ENCODE measurements at places on chromosomes 1 and 21.

- no peak for DNase-seq
Observed at GRCh38 chr1:44523593-44524591, 118.8 kb downstream of the RNF220 start.

GRCh38 chr21:25934130-25934529, 199.4 kb downstream of the GABPA start:
- no peak for DNase-seq

- no peak for DNase-seq
Observed at GRCh38 chr21:27586986-27587385, 620.1 kb upstream of the ADAMTS5 start.

GRCh38 chr1:246281639-246282038, 225.4 kb downstream of the SMYD3 start:
- no peak for DNase-seq

GRCh38 chr21:44444286-44444931, 10.9 kb upstream of the LRRC3 start:
- no peak for DNase-seq

DNA sequence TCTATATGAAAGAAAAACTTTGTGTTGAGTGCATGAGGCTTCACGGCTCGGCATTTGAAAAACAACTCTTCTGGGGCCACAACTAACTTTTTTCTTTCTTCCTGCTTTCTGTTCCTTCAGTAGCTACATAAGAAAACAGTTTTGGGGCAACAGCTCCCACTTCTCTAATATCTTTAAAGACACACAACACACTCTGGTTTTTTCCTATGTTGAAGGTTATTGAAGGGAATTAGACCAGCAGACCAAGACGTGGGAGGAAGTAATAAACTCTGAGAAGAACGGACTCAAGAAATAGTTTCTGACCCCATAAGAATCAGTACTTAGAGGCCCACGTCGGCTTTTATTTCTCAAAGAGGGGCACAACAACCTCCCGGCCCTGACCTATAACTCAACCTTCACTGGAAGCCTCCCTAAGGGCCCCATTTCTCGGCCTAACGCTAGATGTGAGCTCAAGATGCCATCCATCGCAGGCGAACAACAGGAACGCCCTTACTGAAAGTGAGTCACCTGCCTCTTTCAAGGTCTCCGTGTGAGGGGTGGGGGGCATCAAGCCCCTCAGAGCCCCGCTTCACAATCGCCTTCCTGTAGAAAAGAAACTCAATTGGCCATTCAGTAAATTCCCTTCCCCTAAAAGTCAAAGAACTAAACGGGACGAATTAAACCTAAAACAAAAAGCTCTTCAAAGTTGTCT, 844 bp downstream of the ZMYM6 start:
- DNase-seq: peak; percentile 50

- no peak for DNase-seq
Observed at GRCh38 chr1:186079084-186079684, 295.9 kb downstream of the TPR start.

DNA sequence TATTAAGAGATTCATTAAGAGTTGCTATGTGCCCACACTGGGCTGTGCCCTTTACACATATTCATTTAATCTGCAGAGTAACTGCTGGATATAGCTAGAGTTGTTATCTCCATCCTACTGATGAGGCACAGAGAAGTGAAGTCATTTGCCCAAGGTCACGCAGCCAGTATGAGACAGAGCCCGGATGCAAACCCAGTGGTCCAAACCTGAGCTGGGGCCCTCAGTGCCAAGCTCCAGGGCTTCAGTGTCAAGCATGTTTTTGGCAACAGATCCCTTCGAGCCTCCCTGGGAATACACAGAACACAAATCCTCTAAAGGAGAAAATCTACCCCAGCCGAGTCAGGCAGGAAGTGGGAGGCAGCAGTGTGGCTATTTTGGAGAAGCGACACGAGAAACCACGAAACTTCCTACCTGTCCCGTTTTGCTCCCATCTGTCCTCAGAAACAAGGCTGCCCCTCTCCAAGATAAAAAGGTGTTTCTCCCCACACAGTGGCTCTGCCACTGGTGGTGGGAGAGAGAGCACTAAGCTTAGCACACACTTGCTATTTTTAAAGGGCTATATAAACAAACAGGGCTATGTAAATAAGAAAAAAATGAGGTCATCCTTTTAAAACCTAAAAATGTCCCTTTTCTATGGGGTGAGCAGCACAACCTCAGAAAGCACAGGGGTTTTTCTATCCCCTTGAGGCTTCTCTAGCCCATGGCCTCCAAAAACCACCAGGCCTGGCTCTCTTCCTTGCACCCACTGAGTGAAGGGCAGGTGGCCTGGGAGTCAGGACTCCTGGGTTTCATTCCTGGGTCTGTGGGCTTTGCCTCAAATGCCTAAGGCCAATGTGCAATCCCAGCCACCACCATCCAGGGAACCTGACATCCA, 138.6 kb upstream of the EDN2 start:
- no peak for DNase-seq

- no peak for DNase-seq
Observed at GRCh38 chr1:54070171-54070837, 16.9 kb downstream of the TCEANC2 start.

DNA sequence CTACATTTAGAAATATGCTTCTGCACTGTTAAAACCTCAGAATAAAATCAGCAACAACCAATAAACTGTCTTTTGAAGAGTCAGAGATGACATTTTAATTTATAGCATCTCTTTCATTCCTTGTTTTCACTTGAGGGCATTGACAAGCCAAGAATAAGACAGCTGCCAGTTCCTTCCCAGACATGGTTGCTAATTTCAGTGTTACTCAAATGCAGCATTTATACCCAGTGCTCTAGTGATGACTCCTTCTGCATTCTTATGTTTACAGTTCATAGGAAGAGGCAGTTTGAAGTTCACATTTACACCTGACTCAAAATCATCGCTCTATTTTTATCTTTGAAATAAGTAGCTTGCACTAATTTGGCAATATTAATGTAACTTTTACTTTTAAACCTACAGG, 44.9 kb downstream of the PLA2G4A start:
- DNase-seq: no peak

DNA sequence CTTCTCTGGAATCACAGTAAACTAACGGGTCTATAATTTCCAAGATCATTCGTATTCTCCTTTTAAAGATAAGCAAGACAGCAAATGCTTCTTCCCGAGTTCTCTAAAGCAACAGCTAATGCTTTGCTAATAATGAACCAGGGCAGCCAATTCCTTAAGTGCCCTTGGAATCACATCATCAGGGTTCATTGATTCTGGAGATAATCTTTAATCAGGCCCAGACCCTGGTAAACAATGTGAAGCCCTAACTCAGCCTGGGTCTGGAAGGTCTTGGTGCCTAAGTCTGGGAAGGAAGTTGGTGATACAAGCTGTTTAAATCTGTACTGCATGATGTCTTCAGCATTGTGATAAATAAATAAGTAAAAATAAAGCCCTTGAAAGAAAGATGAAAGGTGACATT, 18.4 kb downstream of the ERI3 start:
- DNase-seq: no peak

GRCh38 chr1:91736715-91737615, 149.0 kb downstream of the TGFBR3 start:
- DNase-seq: no peak

DNA sequence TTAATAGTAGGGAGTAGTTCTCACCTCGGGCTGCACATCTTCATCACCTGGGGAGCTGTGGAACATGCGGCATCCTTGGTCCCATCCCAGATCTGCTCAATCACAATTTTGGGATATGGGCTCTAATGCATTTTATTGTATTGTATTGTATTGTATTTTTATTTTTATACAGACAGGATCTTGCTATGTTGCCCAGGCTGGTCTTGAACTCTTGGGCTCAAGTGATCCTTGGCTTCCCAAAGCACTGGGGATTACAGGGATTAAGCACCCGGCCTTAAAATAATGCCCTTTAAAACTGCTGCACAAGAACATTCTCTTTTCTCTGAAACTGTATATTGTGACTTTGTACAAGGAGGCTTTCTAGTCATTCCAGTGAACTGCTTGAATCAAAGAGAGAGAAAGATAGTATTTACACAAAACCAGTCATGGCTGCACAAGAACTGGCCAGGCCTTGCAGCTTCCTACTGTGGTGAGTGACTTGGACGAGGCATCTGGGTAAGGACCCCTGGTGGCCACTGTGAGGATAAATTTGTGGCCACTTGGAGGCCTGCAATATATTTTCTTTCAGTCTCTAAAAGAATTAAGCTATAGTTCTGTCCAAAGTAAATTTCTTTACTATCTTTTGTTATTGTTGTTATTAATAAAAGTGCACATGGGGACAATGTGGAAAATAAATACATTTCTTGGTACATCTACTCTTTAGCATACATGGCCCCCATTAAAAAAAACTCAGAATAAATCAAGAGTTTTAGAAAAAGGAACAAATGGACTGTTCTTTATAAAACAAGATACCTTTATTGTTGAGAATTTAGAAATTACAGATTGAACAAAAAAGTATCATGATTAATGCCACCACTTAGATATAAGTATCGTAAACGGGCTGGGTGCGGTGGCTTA, 48.0 kb downstream of the TBCE start:
- DNase-seq: peak; percentile 70

- no peak for DNase-seq
Observed at GRCh38 chr1:58325866-58326265, 220.7 kb downstream of the OMA1 start.

- DNase-seq: no peak
Observed at GRCh38 chr1:41629141-41629540, 144.7 kb upstream of the EDN2 start.

DNA sequence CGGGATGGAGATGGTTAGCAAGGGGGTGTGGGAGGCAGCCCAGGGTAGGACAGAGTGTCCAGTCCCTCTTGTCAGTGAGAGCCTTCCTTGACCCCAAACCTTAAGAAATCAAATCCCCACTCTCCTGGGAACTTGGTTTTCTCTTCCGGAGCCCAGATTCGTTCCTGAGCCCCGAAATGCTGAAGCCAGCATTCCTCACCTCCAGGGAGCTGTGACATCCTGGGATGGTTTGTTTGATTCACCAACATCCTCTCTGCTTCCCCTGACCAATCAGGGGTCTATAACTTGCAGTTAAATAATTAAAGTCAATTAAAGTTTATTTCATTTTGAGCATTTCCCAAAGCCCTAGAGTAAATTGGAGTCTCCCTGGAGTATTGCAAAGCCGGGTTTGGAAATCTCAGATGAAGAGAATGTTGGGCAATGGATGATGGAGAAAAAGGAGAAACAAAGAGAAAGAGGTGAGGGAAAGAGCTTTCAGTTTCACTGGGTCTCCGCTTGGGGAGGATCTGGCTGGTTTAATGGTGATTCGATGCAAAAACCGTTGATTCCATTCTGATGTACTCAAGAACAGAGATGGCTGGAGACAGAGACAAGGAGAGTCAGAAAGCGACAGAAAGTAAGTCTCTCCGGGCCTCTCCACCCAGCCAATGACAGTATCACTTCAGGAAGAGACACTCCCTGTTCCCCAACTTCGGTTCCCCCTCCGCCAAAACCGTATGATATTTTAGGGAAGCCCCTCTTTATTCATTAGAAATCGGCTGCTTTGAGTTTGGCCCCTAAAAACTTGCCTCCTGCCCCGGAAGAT, 12.8 kb upstream of the ALX3 start:
- DNase-seq: no peak

- DNase-seq: no peak
Observed at GRCh38 chr1:43560286-43560685, 29.6 kb downstream of the PTPRF start.

- no peak for DNase-seq
Observed at GRCh38 chr1:91833946-91834345, 52.0 kb downstream of the TGFBR3 start.

- no peak for DNase-seq
Observed at GRCh38 chr1:243432136-243432535, 176.3 kb downstream of the SDCCAG8 start.

- no peak for DNase-seq
Observed at GRCh38 chr21:34004974-34005373, 68.4 kb upstream of the MRPS6 start.

- peak; percentile 92 for DNase-seq
Observed at GRCh38 chr1:21294266-21294989, 4.2 kb upstream of the ECE1 start.

- no peak for DNase-seq
Observed at GRCh38 chr1:156136970-156137483, 16.4 kb upstream of the SEMA4A start.

GRCh38 chr1:200905411-200906052, 10.8 kb downstream of the INAVA start:
- DNase-seq: peak; percentile 57

- no peak for DNase-seq
Observed at GRCh38 chr1:52356818-52357355, 9.1 kb downstream of the CC2D1B start.

- DNase-seq: no peak
Observed at GRCh38 chr1:207892764-207893163, 18.2 kb downstream of the CD34 start.

DNA sequence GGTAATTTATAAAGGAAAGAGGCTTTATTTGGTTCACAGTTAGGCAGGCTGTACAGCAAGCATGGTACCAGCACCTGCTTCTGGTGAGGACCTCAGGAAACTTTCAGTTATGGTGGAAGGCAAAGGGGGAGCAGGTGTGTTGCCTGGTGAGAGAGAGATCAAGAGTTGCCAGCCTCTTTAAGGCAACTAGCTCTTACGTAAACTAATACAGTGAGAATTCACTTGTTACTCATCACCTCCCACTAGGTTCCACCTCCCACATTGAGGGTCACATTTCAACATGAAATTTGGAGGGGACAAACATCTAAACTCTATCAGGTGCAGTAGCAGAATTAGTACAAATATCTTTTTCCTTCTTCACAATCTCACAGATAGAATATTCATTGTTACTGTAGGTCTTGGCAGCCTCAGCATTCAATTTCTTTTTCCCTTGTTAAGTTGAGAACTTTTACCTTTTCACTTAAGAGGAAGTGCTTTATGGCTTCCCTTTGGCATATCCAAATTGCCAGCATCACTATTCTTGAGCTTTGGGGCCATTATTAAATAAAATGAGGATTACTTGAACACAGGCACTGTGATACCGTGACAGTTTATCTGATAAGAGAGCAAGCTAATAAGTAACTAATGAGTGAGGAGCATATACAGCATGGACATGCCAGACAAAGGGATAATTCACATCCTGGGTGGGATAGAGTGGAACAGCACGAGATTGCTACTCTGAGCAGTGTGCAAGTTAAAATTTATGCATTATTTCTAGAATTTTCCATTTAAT, 48.4 kb downstream of the MAGI3 start:
- no peak for DNase-seq

DNA sequence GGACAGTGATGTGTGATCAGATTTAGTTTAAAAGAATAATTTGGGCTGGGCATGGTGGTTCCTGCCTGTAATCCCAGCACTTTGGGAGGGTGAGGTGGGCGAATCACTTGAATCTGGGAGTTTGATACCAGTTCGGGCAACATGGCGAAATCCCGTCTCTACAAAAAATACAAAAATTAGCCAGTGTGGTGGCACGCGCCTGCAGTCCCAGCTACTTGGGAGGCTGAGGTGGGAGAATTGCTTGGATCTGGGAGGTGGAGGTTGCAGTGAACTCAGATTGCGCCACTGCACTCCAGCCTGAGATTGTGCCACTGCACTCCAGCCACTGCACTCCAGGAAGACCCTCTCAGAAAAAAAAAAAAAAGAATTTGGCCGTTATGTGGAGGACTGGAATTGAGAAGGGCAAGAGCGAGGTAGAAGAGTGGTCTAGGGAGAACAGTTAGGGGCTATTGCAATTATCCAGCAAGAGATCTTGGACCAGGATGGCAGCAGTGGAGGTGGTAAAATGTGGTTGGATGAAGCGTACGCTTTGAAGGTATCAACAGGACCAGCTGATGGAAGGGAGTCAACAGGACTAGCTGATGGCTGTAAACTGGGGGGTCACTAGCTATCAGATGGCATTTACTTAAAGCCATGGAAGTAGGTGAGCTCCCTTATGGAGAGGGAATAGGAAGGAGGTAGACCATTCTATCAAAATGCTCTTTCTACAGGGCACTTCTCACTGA, 9.6 kb downstream of the BTBD19 start:
- DNase-seq: no peak

- DNase-seq: no peak
Observed at GRCh38 chr1:86826856-86827255, 87.1 kb downstream of the SELENOF start.
